Posterior vena cava (tissue), 2 donors: ENCODE measurements at places on chromosomes 1 and 21. TPM values are rescaled to one million over a fixed set of nuclear protein-coding genes. Genes with fewer than 3 reads are reported as not detected.

Gene SLC5A3
- total RNA-seq: 16.4 TPM

Gene TNFRSF9
- not detected for total RNA-seq

Gene RGS18
- total RNA-seq: 2.7 TPM

Gene OR2L2
- total RNA-seq: 0.09 TPM

Gene UTS2
- total RNA-seq: not detected

Gene KRTAP19-3
- total RNA-seq: not detected

Gene PROK1
- not detected for total RNA-seq

Gene BTBD19
- total RNA-seq: 13.5 TPM

Gene CYP4Z1
- 1.4 TPM for total RNA-seq

Gene KCNJ6
- total RNA-seq: not detected

Gene ASAP3
- total RNA-seq: 51.4 TPM

Gene KRTAP11-1
- total RNA-seq: not detected

Gene CDA
- total RNA-seq: 5.0 TPM
